ENCODE measurements at places on chromosomes 2 and 18.

DNA sequence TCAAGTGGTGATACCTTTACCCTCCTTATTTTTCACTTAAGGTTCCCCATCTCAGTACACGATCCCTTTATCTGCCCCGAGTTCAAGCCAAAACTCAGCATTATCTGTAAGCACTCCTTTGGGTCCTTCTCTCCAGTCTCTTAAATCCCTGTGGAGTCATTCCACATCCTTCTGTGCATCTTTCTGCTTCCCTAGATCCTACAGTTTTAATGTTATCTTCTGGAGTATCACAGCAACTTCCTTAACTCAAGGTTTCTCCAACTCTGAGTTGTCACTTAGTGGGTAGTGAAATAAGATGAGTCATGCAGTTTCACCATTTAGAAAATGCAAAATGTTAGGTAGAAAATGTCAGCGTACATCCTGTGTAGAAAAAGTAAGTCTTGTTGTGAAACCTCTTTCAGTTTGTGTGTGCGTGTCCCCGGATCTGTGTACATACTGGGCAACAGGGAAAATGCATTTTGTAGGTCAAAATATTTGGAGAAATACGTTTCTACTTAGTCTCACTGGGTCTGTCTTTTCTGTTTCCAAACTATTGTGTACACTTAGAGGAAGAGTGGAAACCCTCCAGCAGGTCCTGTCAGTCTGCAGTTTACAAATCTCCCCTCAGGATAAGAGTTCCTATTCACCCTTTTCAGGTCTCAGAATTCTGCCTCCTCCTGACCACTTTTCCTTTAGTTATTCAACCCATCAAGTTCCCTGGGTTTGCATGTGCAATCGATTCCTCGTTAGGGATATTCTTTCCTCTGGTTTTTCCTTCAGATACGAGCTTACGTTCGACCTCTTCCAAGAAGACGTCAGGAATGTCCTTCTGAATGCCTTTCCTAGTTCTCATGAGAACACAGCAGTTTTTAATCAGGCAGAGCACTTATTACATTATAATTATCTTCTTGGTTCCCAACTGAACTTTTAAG is 154.8 kb downstream of the TGIF1 start:
- peak; percentile 98 for DNase-seq

DNA sequence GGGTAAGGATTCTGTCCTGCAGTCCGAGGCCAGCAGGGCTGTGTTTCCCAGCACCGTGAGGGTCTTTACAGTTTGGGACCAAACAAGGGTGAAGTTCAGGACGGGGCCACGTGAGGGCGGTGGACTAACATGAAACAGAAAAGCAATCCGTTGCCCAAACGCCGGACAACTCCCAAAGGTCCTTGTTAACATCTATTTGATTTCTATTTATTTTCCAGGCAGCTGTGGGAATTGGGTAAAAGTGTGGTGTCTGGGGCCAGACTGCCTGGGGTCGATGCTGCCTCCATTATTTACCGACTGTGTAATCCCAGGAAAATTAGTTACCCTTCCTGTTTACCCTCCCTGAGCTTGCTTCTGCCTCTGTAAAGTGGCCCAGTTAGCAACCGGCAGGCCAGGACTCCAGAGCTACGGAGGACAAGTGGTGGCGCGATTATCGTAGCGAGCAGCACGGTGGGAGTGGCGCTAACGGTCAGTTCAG is 66.3 kb upstream of the TCF7L1 start:
- peak; percentile 75 for DNase-seq

DNA sequence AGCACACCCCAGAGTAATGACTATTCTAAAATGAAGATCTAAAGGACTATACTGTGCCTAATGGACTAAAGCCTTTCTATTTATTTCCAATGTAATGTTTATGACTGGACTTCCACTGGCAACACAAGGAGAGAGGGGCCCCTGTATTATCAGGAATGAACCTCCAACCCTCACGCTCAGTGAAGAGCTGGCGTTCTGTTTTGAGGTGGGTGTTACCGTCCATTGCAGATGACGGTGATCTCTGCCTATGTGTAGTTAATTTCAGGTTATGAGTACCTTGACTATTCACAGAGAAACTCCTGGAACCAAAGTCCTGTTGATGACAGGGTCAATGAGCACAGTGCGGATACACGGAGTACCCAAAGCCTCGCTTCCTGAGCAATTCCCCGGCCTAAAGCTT is 85.4 kb downstream of the MEP1B start:
- DNase-seq: no peak

GRCh38 chr2:42256505-42256904 is 87.4 kb downstream of the EML4 start:
- no peak for DNase-seq

- DNase-seq: no peak
These were observed 42.3 kb downstream of the STPG4 start for GRCh38 chr2:47112665-47113435.

GRCh38 chr18:55395799-55396198 is 192.2 kb downstream of the TCF4 start:
- no peak for DNase-seq

DNA sequence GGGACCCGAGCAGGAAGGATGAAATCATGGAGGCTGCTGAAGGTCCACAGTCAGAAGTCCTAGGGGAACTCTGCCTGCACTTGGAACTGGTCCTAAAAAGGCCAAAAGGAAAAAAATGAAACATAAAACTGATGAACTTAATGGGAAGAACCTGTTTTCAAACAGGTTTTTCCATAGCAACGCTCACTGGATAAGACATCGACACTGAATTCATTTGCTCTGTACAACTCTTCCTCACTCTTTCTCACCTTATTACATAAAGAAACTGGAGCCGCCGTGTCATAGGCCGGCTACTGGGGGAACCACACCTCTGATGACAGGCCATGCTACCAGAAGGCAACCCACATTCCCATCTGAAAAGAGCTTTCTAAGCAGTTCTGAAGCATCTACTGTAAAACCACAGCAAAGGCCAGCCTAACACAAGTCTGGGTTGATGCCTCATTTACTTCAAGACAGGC is 83.6 kb downstream of the FARSB start:
- DNase-seq: no peak

- DNase-seq: no peak
These were observed 29.4 kb downstream of the KIF1A start for GRCh38 chr2:240790370-240791220.

- no peak for DNase-seq
These were observed 72.7 kb downstream of the CAB39 start for GRCh38 chr2:230785346-230785745.

DNA sequence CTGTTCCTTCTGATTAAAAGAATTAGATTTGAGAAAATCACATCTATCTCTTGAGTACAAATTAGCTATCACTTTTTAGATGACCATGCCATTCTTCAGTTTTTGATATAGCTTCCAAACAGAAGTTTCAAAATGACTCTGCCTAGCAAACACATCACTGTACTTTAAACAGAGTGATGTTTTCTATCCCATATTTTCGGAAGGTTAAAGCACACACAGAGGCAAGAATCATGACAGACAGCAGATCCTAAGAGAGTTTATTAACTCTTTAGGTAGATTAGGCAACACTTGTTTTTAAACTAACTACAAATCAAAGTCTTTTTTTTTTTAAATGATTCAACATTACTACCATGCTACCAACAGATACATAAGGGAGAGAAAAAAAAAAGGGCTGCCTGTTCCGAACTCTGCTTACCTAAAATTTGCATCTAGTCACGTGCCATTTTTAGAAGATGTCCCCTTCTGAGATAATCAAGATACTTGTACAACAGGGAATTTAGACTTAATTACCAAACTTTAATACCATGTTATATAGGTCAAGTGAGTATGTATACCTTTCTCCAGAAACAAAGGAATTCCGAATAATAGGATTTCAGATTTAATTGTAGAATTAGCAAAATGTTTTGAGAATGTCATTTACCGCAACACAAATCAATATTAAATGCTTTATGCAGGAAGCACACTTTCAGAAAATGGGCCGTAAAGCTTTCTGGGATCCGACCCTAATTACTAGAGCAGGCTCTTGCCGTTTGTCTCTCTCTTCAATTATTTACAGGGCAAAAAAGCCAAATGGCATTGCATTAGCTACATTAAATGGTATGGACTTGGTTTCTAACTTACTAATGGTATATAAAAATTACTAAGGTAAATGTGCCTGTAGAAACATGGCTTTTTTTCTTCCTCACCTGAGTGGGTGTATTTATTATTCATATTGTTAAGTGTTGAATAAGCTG is 2.6 kb downstream of the RBMS1 start:
- DNase-seq: no peak

DNA sequence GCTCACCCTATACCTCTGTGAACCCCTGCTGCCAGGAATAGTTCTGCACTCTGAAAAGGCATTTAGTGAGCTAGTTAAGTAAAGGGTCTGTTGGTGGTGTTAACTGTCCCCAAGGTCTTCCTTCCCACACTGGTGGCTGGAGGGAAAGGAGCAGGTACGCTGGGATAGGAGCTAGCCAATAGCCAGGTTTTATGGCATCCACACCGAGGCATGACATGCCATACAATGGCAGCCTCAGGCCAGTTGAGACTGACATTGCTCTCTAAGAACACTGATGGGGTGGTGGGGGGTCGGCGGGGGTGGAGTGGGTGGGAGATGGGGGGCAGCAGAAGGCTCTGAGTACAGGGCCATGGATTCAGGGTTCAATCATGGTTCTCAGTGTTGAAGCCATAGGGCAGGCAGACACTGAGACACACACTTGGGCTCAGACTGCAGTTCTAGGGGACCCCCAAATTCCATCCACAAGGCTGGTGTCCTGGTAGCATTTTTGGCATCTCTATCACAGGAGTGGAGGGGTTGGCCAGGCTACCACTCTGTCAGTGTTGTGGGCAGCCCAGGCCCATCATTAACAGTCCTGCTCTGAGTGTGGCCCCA is 136.0 kb downstream of the CTIF start:
- no peak for DNase-seq

DNA sequence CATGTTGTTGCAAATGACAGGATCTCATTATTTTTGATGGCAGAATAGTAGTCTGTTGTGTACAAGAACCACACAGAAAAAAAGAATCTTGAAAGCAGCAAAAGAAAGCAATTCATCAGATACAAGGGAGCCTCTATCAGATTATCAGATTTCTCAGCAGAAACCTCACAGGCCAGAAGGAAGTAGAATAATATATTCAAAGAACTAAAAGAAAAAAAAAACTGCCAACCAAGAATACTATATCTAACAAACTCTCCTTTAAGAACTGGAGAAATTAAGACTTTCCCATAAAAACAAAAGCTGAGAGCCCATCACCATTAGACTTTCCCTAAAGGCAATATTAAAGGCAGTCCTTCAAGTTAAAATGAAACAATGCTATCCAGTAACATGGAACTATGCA is 15.4 kb downstream of the SULT1C4 start:
- no peak for DNase-seq

- no peak for DNase-seq
These were observed 271.6 kb downstream of the EIPR1 start for GRCh38 chr2:3105814-3106569.

GRCh38 chr2:205477016-205477705 is 205.1 kb upstream of the NRP2 start:
- peak; percentile 48 for DNase-seq

DNA sequence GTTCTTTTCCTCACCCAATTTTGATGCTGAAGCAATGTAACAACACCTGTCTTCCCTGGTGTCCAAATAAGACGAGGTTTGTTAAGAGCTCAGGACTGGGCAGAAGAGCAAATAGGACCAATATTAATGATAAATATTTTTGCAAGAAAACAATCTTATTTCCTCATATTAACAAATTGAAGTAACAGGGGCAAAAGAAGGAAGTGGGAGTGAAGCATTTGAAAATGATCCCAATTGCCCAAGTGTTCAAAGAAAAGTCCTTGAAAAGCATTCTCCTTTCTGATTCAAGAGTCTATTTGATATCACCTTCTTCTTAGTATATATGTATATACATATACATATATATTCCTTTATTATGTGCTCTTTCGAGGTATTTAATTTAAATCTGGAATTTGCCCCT is 418.8 kb downstream of the ARHGAP15 start:
- DNase-seq: no peak

DNA sequence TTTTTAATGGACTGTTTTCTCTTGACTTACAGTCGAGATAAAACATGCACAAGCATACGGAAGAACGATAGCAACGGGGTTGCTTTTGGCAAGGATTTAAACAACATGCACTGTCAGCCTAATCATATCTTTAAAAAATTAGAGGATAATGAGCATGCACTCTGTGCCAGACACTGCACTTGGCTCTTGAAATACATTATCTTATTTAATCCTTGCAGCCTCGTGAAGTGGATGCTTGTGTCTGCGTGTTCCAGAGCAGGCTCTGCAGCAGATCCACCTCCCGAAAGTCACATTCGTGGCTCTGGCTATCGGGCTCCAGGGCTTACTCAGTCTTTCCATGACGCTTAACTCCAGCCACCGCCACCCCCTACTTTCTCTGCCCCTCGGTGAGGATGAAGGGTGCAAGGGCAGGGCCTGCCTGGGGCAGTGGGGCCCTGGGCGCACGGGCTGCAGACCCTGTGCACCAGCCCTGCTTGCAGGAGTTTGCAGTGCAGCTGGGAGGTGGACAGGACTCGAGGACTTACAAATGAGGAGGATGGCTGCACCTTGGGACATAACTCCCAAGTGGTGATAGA is 61.7 kb downstream of the ACKR3 start:
- DNase-seq: no peak

GRCh38 chr2:178111743-178112142 is 494 bp upstream of the RBM45 start:
- no peak for DNase-seq

- no peak for DNase-seq
These were observed 81.9 kb downstream of the DSC3 start for GRCh38 chr18:30960661-30961060.

DNA sequence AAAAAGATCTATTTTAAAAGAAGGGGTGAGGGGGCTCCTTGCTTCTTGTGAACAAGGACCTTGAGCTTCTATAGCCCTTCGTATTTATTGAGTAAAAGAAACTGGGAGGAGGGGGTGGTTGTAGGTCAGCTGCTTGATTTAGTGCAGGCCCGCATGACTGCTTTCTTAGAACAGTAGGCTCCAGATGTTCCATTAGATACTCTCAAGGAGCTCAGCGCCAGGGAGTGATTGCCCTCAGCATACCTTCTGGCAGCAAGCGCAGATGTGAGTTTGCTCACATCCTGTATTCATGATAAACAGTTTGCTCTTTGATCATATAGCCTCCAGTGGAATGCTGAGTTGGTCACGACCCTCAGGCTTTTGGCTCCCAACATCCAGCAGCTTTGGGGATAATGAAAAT is 108.9 kb upstream of the XPO1 start:
- DNase-seq: no peak

All from fibroblast of skin of right quadriceps (primary cell).